Activated CD8-positive, alpha-beta memory T cell treated with anti-CD3 and anti-CD28 coated beads for 24 hours (primary cell): ENCODE measurements at places on chromosomes 11 and 22.

GRCh38 chr11:1277936-1278512 is 31.4 kb downstream of the TOLLIP start:
- DNase-seq = no peak

- DNase-seq = no peak
These were observed 788.7 kb downstream of the OPCML start for GRCh38 chr11:132743601-132744000.

- no peak for DNase-seq
These were observed 85.8 kb downstream of the EFCAB6 start for GRCh38 chr22:43726322-43726721.

- DNase-seq = no peak
These were observed 836.6 kb downstream of the NTM start for GRCh38 chr11:132206993-132207392.

DNA sequence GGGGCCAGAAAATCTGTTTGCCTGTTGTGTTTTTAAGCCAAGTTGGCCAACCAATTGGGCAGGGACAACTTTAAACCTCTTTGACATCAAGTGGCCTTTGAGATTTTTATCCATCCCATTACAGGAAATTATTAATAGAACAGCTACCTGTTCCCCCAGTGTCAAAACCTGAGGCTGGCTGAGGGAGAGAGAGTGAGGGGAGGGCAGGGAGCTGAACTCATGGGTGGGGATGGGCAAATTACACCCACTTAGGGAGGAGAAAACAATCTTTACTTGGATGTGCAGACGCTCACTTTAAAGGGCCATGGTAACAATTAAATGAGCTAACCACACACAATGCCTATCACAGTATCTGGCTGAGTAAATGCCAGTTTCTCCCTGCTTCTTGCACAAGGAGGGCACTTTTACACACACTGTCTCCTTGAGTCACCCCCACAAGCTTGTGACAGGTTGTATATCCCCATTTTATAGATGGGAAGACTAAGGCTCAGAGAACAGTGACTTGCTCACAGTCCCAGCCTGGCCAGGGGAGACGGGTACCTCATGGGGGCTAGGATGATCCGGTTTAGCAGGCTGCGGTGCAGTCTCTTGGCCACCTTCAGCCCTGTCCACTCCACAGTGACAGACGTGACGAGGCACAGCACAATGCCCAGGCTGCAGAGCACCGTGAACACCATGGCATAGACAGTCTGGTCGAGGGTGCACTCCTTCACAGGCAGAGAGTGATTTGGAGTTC is 17.8 kb upstream of the KCNJ11 start:
- DNase-seq = no peak

- no peak for DNase-seq
These were observed 186.0 kb upstream of the CNTN5 start for GRCh38 chr11:98834776-98835175.

- DNase-seq = peak; percentile 98
These were observed at the start of the genes CBY1 and FAM227A for GRCh38 chr22:38656256-38657044. Gene CBY1, plus strand, starts transcription at chr22:38656638. Its CDS starts 11,417 bp downstream, at chr22:38668055. Gene FAM227A, minus strand, starts transcription at chr22:38656392. Its CDS starts 6,224 bp downstream, at chr22:38650168.

- no peak for DNase-seq
These were observed 453.5 kb downstream of the OPCML start for GRCh38 chr11:133078591-133079404.

- DNase-seq = no peak
These were observed 23.9 kb upstream of the LYVE1 start for GRCh38 chr11:10592331-10592730.

GRCh38 chr22:19943082-19944026 is 1.7 kb upstream of the TXNRD2 start:
- DNase-seq = no peak

- no peak for DNase-seq
These were observed 2.8 kb downstream of the ALKBH8 start for GRCh38 chr11:107562647-107563208.

DNA sequence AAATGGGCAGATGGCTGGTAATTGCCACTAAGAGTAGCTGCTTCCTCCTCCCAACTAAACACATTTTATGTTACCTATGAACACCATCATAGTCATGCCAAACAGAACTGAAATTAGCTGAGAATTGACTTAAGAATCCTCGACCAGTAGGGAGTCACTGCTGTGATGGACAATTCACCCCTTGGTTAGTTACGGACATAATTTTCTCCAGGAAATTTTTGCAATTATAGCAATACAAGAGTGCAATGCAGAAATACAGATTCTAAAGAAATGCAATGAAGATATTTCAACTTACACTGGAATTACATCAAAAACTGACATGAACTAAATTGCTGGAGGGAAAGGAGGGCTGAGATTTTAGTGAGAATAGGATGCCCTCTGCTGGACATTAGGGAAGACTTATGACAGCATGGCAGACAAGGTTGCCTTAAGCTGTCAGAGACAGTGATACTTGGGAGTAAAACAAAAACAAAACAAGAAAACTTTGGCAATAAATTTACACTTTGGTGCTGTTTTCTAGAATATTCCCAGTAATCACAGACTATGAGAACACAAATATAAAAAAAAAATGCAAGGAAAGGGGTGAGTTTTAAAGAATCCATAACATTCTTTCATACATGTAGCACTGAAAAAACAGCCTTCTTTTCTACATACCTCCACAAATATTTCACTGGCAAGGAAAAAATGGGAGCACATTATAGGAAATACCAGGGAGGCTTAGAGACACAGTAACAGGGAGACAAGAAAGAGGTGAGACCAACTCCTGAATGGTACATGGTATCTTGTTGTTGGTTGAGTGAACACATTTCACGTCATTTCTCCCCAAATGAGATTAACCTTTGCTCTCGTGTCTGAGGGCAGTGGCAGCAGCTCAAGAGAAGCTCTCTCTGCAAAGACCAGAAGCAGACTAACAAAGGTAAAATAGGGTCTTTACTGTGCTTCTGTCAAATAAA is 11.2 kb upstream of the PPP2R1B start:
- no peak for DNase-seq

- DNase-seq = no peak
These were observed 10.4 kb upstream of the EMID1 start for GRCh38 chr22:29195118-29195963.

DNA sequence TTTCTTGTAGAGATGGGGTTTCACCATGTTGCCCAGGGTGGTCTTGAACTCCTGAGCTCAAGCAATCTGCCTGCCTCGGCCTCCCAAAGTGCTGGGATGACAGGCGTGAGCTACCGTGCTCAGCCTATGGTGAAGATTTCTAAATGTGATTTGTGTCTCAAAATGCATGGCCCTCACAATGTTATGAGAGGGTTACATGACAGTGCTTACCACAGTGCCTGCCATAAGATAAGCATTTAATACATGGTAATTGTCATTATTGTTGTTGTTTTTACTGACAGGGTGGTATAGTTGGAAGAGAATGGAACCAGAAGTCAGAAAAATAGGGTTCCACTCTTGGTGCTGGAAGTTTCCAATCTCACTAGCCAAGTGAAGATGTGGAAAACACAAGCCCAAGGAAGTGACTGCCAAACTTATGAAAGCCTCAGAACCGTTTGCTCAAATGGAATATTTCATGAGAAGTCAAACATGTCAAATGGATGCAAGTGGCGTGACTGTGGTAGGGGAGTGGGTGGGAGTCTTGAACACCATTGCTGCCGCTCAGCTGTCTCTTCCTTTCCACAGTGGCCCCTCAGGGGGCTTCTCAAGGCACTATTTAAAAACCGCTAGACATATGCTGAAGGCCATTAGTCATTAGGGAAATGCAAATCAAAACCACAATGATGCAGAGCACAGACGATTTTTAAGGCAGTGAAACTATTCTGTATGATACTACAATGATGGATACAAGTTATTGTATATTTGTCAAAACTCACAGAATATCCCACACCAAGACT is 29.1 kb upstream of the LMO2 start:
- DNase-seq = no peak

DNA sequence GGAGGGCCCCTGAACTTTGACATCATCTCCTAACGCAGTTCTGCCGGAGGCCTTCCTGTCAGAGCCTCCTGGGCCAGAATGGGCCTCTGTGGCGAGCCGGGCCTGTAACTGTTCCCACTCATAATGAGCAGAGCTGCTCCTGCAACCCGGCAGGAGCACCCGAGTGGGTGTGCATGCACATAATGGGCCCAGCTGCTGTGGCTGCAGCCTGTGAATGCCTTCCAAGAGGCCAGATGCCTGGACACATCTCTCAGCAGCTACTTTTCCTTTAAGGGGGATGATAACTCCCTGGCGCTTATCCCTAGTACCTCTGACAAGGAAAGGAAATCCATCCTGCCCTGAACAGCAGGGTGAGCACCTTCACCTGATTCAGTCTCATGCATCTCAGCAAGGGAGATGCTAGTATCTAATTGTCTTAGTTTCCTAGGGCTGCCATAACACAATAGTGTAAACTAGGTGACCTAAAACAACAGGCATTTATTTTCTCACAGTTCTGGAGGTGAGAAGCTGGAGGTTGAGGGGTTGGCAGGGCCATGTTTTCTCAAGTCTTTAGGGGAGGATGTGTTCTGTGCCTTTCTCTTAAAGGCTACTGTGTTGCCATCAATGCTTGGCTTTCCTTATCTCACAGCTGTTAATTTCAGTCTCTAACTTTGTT is 120.5 kb downstream of the TEAD1 start:
- no peak for DNase-seq
